NCI-H1436 (cell line): ENCODE measurements at places on chromosomes 4 and X.
A peak's percentile ranks its signal among the peaks of the same experiment; 100 is the strongest.

GRCh38 chrX:18755651-18756050 lies 48.2 kb downstream of the PPEF1 start:
- no peak for DNase-seq

GRCh38 chrX:103248553-103248952 lies 6.4 kb downstream of the TCEAL8 start:
- DNase-seq = no peak

DNA sequence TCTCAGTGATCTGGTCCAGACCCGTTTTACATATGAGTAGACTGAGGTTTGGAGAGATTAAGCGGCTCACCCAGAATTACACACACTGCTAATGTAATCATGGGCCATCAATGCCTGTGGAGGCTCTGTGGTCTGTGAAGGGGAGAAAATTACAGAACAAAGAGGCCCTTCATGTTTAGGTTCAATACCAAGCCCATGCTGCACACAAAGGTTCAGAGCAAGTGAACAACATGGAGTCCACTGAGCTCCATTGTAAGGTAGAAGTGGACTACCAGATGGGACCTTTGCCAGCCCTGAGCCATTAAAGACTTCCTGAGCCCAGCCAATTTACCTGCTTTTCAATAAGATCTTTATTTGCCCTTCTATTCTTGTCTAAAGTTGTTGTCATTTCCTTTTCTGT lies 109.8 kb downstream of the LUZP4 start:
- no peak for DNase-seq

GRCh38 chr4:68375667-68376559 lies 26.0 kb upstream of the YTHDC1 start:
- peak; percentile 30 for DNase-seq

- no peak for DNase-seq
Observed at GRCh38 chr4:11348449-11349088, 80.1 kb downstream of the HS3ST1 start.

DNA sequence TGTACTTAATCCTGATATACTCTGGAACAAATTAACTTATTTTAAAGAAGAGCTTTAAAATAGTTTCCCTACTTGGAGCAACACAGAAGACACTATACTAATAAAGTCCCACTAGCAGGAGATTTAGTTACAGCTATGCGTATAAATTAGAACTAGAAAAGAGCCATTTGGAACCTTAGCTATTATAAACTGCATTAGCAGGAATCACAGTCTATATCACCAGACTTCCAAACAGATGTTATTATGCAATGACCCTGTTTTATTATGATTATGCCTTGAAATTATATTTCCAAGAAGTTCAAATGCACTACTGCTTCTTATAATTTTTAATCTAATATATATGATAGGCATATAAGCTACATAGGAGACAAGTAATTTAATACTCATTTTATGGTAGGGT lies 95.5 kb upstream of the WDR44 start:
- DNase-seq = no peak

DNA sequence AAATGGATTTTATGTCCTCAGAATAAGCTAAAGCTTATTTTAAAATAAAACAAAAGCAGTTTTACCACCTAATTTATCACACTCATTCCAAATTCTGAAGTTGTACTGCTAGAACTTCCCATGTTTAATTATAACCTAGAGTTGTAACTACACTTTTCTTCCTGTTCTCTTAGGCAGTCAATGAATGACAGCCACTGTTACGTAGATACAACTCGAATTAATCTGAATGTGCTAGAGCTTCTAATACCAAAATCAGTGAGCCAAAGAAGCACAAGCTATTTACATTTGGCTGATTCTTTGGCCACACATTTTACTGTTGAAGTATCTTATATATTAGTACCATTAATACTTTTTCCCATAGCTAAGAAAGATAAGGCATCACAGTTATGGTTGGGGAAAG lies 99.0 kb upstream of the FTHL17 start:
- no peak for DNase-seq

- no peak for DNase-seq
Observed at GRCh38 chrX:25039036-25039435, 23.3 kb upstream of the ARX start.

DNA sequence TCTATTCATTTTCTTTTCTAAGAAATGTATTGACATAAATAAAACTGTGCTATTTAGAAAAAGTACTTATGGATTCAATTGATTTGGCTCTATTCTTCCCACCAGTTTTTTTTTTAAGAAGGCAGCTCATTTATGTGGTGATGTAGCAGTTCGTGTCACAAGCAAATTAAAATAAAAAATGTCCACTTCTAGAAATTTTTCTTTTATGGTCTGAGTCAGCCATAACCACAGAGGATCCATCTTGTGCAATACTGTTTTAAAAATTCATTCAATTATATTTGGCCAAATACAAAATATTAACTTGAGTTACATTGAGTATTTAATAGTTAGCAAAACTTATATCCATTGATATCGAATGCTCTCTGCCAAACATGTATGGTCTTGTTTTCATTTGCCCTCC lies 207.9 kb upstream of the FAT1 start:
- DNase-seq = no peak

GRCh38 chrX:97524340-97524739 lies 640.6 kb downstream of the RPA4 start:
- no peak for DNase-seq

- DNase-seq = no peak
Observed at GRCh38 chr4:108272046-108272445, 103.3 kb upstream of the LEF1 start.

- DNase-seq = no peak
Observed at GRCh38 chr4:14149176-14150053, 521.9 kb upstream of the BOD1L1 start.

DNA sequence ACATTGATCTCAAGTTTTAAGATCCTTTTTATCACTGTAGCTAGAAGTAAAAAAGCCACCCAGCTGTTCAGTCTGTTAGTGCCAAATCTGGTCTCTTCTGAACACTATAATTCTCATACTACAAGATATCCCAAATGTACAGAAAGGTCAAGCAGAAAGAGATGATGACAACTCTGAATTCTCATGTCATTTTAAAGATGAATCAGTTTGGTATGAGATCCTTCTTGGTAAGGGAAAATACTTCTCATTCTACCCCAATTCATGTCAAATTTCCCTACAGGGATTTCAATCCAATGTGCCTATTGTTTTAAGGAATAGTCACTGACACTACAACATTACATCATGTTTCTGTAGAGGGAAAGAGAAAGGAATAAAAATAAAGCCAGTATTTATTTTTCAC lies 184.5 kb downstream of the CPEB2 start:
- DNase-seq = no peak

- DNase-seq = no peak
Observed at GRCh38 chr4:112418092-112418491, 97.9 kb downstream of the NEUROG2 start.

DNA sequence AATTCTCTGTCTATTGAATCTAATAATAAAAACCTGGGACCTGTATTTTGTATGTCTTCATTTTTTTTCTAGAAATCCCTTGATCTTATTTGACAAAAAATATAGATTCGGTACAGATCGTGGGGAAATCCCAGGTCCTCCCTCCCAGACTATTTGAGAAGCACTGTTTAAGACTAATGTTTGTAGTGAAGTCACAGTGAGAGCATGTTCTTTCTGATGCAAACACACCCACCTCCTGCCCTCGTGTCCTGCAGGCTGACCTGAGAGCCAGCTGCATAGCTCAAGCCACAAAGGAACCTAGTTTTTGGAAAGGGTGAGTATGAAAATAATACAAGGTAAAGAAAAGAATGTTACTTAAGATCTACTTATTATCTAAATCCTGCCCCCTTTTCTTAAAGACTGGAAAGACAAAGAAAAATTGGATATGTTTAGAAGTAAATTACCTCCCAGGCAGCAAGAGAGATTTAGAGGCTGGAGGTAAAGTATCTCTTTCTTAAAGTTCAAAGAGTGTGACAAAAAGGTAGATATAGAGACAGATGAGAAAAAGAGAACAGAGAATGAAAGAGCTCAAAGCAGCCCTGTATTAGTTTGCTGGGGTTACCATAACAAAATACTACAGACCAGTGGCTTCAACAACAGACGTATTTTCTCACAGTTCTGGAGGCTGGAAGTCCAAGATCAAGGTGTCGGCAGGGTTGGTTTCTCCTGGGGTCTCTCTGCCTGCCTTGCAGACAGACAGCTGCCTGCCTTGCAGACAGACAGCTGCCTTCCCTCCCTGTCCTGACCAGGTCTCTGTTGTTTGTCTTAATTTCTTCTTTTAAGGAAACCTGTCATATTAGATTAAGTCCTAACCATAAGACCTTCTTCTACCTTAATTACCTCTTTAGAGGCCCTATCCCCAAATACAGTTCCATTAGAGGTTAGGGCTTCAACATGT lies 20.4 kb upstream of the DCTD start:
- DNase-seq = no peak

- DNase-seq = no peak
Observed at GRCh38 chr4:78684325-78685079, 91.6 kb upstream of the BMP2K start.

DNA sequence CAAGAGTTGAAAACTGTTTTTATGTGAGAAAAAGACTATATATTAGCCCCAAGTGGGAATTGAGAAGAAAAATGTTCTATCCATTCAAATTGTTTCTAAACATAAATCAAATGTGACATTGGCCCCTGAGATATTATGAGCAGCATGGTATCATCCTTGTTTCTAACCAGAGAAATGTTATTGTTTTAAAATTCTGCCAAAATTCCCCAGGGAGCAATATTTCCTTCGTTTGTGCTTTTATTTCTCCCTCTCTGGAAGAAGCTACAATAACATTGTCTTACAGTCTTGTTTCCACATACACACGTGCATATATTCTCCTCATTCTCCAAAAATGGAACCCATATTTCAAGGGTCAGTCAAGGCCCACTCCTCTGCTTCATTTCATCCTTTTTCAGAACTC lies 46.7 kb downstream of the MAGEB17 start:
- DNase-seq = no peak

GRCh38 chr4:168723020-168723419 lies 226.2 kb downstream of the PALLD start:
- no peak for DNase-seq

DNA sequence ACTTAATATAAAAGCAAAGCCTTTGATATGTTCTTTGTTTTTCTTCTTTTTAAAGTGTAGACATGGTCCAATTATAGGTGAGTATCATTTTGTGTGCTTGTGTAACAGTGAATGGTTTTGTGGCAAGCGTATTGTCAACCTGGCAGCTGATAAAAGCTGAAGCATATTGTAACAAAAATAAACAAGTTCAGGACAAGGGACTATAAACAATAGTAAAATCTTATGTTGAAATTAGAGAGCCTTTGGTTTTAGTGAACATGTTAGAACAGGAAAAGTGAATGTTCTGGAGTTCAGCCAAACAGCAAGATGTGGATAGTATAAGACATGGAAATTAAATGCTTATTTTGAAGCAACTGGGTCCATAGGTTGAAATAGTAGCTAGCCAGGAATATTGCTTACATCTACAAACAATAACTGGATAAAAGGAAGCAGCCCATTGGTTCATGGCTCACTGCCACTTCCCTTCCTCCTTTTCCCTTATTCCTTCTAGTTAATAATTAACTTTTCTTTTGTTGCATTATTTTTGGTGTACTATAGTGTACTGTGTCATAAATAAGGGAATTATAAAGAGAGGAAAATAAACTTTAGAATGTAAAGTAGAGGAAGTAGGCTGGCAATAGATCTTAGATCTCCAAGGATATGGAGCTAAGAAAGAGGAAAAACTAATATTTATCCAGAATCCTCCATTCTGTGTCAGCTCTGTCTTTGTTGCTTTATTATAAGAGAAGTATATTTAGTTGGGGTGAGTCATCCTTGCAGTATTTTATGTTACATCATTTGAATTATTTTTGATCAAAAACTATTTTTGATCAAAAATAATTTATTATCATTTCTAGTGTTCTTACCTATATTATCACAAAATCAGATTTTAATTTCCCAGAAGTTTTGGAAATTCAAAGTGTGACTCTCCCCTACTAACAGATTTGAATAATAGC lies 65.6 kb downstream of the MRPL1 start:
- peak; percentile 45 for DNase-seq

- no peak for DNase-seq
Observed at GRCh38 chr4:88792821-88793220, 95.2 kb upstream of the NAP1L5 start.

DNA sequence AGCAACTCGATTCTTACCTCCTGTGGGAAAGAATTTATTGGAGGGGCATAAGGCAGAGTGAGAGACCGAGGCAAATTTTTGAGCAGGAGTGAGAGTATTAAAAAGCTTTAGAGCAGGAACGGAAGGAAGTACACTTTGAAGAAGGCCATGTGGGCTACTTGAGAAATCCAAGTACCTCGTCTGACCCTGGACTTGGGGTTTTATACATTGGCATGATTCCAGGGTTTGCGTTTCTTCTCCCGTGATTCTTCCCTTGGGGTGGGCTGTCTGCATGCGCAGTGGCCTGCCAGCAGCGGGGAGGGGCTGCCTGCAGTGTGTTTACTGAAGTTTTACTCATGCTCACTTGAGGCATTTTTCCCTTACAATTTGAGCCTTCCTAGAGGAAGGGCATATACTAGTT lies 3.4 kb downstream of the GALNT7 start:
- DNase-seq = no peak

GRCh38 chr4:75630174-75630936 lies at the start of gene CDKL2:
Gene CDKL2 (minus strand): TSS chr4:75630528. CDS start chr4:75625988, 4,540 bp downstream.
- peak; percentile 70 for DNase-seq

DNA sequence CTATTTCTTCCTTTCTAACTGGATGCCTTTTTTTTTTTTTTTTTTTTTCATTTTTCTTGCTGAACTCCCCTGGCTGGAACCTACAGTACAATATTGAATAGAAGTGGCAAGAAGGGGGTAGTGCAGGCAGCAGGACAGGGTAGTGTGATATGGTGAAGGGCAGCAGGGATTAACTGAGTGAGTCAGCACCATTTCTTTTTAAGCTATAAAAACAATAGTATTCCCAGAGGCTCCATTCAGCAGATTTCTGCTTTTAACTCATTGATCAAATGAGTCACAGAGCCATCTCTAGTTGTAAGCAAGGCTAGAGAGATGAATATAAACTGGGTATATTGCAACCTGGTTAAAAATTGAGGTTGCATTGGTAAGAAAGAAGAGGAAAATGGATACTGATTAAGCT lies 53.6 kb upstream of the SETD7 start:
- DNase-seq = no peak

DNA sequence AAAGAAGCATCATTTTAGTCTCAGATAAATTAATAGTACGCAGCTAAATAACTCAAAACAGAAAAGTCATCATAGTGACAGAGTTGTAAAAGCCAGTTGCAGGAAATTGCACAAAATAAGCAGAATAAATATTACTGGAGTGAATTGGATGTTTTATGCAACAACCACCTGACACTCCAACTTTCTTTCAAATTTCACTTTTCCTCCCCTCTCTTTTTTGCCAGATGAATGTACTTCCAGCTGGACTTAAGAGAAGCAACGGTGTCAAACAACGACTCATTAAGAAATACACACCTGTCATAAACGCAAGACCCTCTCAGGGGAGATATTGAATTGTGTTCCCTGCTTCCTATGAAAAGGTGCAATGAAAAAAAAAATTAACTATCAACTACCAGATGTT lies 120.2 kb upstream of the HCCS start:
- DNase-seq = no peak

- no peak for DNase-seq
Observed at GRCh38 chr4:136424052-136424451, 1108.2 kb downstream of the PCDH18 start.

GRCh38 chr4:8706216-8707044 lies 113.9 kb downstream of the CPZ start:
- DNase-seq = no peak
